ENCODE measurements at places on chromosomes 7 and 10. TPM values are rescaled to one million over a fixed set of nuclear protein-coding genes. Genes with fewer than 3 reads are reported as not detected.

GRCh38 chr7:71354716-71355115 is 222.8 kb downstream of the GALNT17 start:
- H3K27me3 ChIP-seq, result no peaks in the 10 kb centered on the region
- DNase-seq, result no peak
- no peak overlapping the region for H3K4me3 ChIP-seq
- H3K27ac ChIP-seq, result no peak overlapping the region
- no peaks in the 10 kb centered on the region for H3K4me1 ChIP-seq

GRCh38 chr10:35208536-35208935 is 81.9 kb downstream of the CREM start:
- H3K27me3 ChIP-seq, result no peaks in the 10 kb centered on the region
- no peaks in the 10 kb centered on the region for H3K4me1 ChIP-seq
- no peak overlapping the region for H3K4me3 ChIP-seq
- H3K27ac ChIP-seq, result no peak overlapping the region
- no peak for DNase-seq
- peaks cover 8% of the 10 kb centered on the region for H3K36me3 ChIP-seq

CACNB2 gene
- total RNA-seq, result 13.8 TPM

- H3K27ac ChIP-seq, result no peak overlapping the region
- H3K4me1 ChIP-seq, result no peaks in the 10 kb centered on the region
- H3K4me3 ChIP-seq, result no peak overlapping the region
- H3K36me3 ChIP-seq, result no peaks in the 10 kb centered on the region
- no peak for DNase-seq
- H3K27me3 ChIP-seq, result no peaks in the 10 kb centered on the region
Observed at GRCh38 chr7:67732898-67733297, 736.3 kb downstream of the TYW1 start.

- no peak for DNase-seq
- no peak overlapping the region for H3K4me3 ChIP-seq
Observed at GRCh38 chr10:130884456-130884855, 427.1 kb downstream of the TCERG1L start.

- no peaks in the 10 kb centered on the region for H3K4me1 ChIP-seq
- no peak overlapping the region for H3K4me3 ChIP-seq
- no peak for DNase-seq
Observed at GRCh38 chr7:34739651-34740300, 81.8 kb downstream of the NPSR1 start.

DNA sequence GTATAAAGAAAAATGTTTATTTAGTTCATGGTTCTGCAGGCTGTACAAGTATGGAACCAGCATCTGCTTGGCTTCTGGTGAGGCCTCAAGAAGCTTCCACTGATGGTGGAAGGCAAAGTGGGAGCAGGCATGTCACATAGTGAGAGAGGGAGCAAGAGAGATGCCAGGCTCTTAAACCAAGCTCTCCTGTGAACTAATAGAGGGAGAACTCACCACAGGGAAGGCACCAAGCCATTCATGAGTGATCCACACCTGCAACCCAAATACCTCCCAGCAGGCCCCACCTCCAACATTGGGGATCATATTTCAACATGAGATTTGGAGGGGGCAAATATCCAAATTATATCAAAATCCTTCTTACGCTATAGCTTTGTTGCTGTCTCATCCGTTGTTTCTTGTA is 113.1 kb downstream of the CPED1 start:
- H3K4me1 ChIP-seq, result no peaks in the 10 kb centered on the region
- H3K27me3 ChIP-seq, result no peaks in the 10 kb centered on the region
- no peak for DNase-seq

DNA sequence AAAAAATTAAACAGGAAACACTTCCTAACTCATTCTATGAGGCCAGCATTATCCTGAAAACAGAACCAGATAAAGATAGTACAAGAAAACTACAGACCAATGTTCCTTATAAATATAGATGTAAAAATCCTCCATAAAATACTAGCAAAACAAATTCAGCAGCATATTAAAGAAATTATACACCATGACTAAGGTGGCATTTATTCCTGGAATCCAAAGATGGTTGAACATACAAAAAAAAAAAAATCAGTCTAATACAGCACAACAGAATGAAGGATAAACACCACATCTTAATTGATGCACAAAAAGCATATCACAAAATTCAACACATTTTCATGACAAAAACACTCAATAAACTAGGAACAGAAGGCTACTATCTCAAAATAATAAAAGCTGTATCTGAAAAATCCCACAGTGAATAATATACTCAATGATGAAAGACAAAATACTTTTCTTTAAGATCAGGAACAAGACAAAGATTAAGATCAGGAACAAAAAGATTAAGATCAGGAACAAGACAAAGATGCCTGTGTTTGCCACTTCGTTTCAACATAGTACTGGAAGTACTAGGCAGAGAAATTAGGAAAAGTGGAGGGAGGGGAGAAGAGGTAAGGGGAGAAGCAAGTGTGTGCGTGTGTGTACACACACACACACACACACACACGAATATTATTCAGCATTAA is 95.6 kb downstream of the SNX13 start:
- no peak for DNase-seq
- H3K4me1 ChIP-seq, result peaks cover 3% of the 10 kb centered on the region
- no peak overlapping the region for H3K27ac ChIP-seq
- H3K27me3 ChIP-seq, result no peaks in the 10 kb centered on the region
- peaks cover 37% of the 10 kb centered on the region for H3K36me3 ChIP-seq

DNA sequence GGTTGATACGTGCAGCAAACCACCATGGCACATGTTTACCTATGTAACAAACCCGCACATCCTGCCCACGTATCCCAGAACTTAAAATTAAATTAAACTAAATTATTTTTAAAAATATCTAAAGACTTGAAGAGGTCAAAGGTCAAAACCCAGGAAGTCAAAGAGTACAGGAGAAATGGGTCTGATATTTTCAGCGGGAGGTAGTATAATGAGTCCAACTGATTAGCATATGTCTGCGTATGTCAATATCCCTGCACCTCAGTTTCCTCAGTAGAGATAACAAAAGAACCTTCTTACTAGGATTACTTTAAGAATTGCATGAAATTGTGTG is 133.0 kb downstream of the TMEM26 start:
- H3K36me3 ChIP-seq, result no peaks in the 10 kb centered on the region
- H3K4me3 ChIP-seq, result no peak overlapping the region
- no peaks in the 10 kb centered on the region for H3K4me1 ChIP-seq
- no peaks in the 10 kb centered on the region for H3K27me3 ChIP-seq
- no peak overlapping the region for H3K27ac ChIP-seq
- DNase-seq, result no peak

PTPN20 gene
- total RNA-seq, result 7.5 TPM

PRPS1L1 gene
- not detected for total RNA-seq

DNA sequence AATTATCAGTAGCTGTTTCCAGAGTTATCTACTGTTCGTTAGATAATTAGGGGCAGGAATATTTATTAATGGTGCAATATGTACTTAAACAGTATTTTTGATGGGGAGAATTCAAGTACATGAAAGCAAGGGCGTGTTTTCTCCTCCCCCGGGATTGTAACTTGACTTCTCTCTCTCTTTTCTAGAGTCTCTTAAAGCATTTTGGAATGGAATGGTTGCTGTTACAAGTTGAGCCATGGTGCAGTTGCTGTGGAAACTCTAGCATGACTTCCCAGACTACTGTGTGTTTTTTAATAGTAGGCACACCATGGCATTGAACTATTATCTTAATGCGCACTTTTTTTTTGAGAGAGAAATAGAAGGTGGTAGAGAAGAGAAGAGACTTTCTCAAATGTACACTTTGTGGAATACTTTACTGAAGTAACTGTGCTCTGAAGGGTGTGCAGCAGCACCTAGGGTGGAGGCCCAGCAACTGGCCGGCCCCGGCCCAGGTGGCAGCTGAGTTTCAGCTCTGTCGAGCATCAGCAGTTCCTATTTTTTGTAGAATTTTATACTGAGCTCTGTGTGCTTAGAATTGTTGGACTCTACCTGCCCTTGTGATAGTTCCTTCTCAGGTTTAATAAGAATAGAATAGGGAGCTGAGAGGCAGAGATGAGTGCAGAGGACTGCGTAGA is 64.4 kb downstream of the CCNY start:
- H3K4me1 ChIP-seq, result peaks cover 38% of the 10 kb centered on the region
- H3K36me3 ChIP-seq, result peaks cover 3% of the 10 kb centered on the region
- no peaks in the 10 kb centered on the region for H3K27me3 ChIP-seq
- H3K27ac ChIP-seq, result no peak overlapping the region
- H3K4me3 ChIP-seq, result no peak overlapping the region

GRCh38 chr10:24442234-24442633 is 233.3 kb downstream of the KIAA1217 start:
- H3K27ac ChIP-seq, result no peak overlapping the region
- H3K4me3 ChIP-seq, result no peak overlapping the region
- H3K27me3 ChIP-seq, result no peaks in the 10 kb centered on the region
- DNase-seq, result no peak
- H3K36me3 ChIP-seq, result peaks cover 14% of the 10 kb centered on the region

ASAH2B gene
- total RNA-seq, result 2.1 TPM

DNA sequence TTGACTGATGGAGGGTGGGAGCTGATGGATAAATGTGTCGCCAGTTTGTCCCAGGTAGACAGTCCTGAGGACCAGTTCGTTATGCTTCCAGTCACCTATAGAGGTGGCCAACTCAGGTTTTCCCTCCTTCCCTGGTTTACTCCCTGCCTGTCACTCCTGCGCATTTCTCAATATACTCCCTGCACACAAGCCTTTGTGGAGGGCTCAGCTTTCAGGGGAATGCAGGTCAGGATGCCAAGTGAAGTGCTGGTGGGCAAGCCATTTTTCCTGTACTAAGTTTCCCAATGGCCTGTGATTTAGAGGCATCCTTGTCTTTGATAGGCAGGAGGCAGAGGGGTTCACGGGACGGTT is 473.5 kb upstream of the ZMIZ1 start:
- H3K27ac ChIP-seq, result no peak overlapping the region
- no peaks in the 10 kb centered on the region for H3K27me3 ChIP-seq
- no peak for DNase-seq
- no peaks in the 10 kb centered on the region for H3K4me1 ChIP-seq
- H3K4me3 ChIP-seq, result no peak overlapping the region
- no peaks in the 10 kb centered on the region for H3K36me3 ChIP-seq

CTNNA3 gene
- total RNA-seq, result 0.25 TPM

CALCR gene
- total RNA-seq, result not detected

DNA sequence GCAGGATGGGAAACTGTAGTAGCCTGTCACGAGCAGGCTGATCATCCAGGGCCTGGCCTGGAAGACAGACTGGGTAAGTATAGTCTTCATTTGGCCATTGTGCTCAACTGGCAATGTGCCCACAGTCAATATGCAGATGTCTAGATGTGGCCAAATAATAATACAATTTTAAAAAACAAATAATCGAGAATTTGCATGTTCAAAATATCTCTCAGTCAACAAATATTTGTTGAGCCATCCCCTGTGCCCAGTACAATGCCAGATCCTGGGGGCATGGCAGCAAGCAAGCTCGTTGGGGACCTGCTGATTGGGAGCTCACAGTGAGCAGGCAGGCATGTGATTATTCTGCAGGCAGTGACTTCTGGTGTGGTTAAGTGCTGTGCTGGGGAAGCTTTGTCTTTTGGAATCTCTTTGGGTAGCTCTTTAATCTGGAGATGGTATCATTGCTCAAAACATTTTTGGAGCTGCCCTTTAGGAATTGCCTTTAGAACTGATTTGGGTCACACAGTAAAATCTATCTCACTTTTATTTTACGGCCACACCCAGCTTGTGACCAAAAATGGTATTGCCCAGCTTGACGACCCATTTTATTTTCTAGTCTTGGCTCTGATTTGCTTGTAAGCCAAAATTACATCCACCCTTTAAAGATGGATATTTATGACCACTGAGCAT is 92.2 kb downstream of the PLCE1 start:
- H3K27me3 ChIP-seq, result no peaks in the 10 kb centered on the region
- no peak for DNase-seq
- H3K27ac ChIP-seq, result no peak overlapping the region
- no peaks in the 10 kb centered on the region for H3K4me1 ChIP-seq
- no peaks in the 10 kb centered on the region for H3K36me3 ChIP-seq

DNA sequence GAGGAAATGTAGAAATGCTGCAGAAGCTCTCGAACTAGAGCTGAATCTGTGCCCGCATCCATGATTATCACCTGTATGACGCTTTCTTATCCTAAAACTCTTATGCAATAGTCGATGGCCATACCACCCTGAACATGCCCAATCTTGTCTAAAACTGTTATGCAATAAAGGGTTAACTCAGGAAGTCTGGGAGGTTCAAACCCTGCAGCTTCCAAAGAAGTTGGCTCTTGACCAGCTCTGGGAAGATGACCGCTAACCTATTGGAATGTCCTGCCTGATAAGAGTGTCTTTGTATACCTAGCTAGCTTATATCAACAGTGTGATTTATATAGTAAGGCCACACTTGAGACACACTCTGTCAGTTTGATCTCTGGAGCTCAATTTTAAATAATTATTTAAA is 3.4 kb upstream of the C10orf88 start:
- H3K27me3 ChIP-seq, result no peaks in the 10 kb centered on the region
- no peaks in the 10 kb centered on the region for H3K36me3 ChIP-seq
- peaks cover 18% of the 10 kb centered on the region for H3K4me1 ChIP-seq
- no peak overlapping the region for H3K27ac ChIP-seq
- DNase-seq, result no peak
- no peak overlapping the region for H3K4me3 ChIP-seq

PNLIPRP1 gene
- total RNA-seq, result not detected

GRCh38 chr7:25922296-25922695 is 229.7 kb upstream of the NFE2L3 start:
- H3K36me3 ChIP-seq, result no peaks in the 10 kb centered on the region
- no peaks in the 10 kb centered on the region for H3K27me3 ChIP-seq
- H3K4me1 ChIP-seq, result peaks cover 2% of the 10 kb centered on the region
- no peak overlapping the region for H3K27ac ChIP-seq
- no peak for DNase-seq

GRCh38 chr10:86049442-86049841 is 317.2 kb downstream of the GRID1 start:
- H3K4me1 ChIP-seq, result no peaks in the 10 kb centered on the region
- H3K27ac ChIP-seq, result no peak overlapping the region
- no peak overlapping the region for H3K4me3 ChIP-seq
- no peak for DNase-seq
- H3K27me3 ChIP-seq, result no peaks in the 10 kb centered on the region

GRCh38 chr10:104049504-104050250 is 36.0 kb downstream of the COL17A1 start:
- no peak for DNase-seq
- no peak overlapping the region for H3K4me3 ChIP-seq
- no peak overlapping the region for H3K27ac ChIP-seq
- no peaks in the 10 kb centered on the region for H3K27me3 ChIP-seq
- H3K36me3 ChIP-seq, result peaks cover 18% of the 10 kb centered on the region

ZCWPW1 gene
- 5.3 TPM for total RNA-seq

CALML3 gene
- 27.4 TPM for total RNA-seq

- DNase-seq, result no peak
- H3K27me3 ChIP-seq, result no peaks in the 10 kb centered on the region
- H3K27ac ChIP-seq, result no peak overlapping the region
- H3K4me3 ChIP-seq, result no peak overlapping the region
Observed at GRCh38 chr7:111508387-111508786, 53.9 kb downstream of the IMMP2L start.

DNA sequence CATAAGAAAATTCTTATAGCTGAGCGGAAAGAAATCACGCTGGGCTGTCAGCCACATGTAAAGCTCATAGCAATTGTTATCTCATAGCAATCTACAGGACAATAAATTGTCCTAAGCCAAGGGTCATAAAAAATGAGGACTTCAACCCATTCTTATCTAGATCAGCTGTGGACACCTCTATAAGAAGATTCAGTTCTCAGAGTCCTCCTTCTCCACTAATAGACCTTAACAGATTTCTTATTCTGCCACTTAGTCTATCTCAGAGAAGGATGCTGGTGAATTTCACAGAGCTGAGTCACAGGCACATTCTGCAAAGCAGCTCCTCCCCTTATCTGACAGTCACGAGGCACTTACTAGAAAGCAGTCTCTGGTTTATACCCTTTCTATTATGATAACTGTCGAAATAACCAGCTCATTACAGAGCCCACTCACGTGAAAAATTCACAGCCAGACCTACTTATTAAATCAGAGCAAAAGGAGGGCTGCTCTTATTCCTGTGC is 185.3 kb upstream of the PCLO start:
- no peaks in the 10 kb centered on the region for H3K27me3 ChIP-seq
- no peaks in the 10 kb centered on the region for H3K4me1 ChIP-seq
- no peak overlapping the region for H3K4me3 ChIP-seq
- H3K27ac ChIP-seq, result no peak overlapping the region

Measured in suprapubic skin (tissue), 4 donors.